IPS DF 19.7 (cell line): ENCODE measurements at places on chromosomes 7 and 10.

DNA sequence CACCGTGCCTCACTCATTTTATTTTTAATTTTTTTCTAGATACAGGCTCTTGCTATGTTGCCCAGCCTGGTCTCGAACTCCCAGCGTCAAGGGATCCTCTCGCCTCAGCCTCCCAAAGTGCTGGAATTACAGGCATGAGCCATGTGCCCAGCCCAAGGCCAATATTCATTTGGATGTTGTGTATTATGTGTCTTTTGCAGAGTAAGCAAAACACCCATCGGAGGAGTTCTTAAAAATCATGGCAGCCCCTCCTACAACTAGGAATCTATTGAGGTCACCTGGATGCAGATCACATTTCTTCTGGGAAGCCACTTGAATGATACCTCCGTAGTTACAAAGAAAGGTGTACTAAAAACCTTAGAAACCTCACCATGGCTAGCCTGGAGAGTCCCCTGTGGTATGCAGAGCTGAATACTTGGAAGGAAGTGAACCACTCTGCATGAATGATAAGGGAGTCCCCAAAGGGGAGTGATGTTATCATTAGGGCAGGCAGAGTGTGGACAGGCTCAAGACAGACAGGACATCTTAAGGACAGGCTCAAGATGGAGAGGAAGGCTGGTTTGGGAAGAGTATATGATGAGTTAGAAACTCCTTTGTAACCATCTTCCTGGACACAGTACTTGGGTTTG lies 185.7 kb downstream of the TAX1BP1 start:
- DNase-seq: no peak

DNA sequence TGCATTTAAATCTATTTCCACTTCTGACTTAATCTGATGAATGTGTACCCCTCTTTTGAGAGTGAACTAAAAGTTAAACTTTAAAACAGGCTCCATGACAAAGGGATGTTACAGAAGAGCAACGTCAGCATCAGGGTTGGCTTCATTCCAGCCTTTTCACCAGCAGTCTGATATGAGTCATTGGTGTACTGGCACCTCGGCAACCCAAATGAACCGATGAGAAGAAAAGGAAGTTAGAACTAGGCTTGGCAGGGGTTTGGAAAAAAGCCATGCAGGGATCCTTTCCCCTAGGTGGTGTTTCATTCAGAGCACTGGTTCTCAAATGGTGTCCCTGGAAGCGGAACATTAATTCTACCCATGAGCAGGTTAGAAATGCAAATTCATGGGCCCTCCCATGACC lies 53.6 kb downstream of the SEC61G start:
- no peak for DNase-seq

- DNase-seq: no peak
These were observed 40.7 kb upstream of the ELN start for GRCh38 chr7:73987298-73987697.

DNA sequence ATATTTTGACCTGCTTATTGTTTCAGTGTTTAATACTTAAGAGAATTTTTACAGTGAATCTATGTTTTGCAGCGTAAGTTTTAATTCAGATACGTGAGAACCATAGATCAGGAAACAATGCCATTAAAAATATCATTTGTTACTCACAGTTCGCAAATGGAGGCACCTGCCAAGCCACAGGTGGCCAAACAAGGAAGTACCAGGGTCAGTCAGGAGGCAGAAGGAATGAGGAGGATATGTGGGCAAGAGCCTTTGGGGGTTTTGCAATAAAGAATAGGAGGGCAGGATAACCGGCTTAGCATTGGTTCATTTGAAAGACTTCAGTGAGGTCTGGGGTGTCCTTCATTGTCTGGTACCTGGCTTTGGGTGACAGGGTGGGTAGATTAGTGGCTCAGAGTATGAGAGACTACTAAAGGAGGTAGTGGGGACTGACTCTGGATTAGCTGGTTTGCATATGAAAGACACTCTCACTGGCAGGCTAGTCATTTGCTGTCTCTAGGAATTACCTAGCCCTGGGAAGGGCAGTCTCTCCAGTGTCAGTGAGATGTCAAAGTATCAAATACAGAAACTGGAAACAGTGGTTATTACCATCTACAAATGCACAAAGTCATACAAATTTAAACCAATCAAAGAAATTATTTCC lies 132.2 kb upstream of the CAV2 start:
- DNase-seq: peak; percentile 40

DNA sequence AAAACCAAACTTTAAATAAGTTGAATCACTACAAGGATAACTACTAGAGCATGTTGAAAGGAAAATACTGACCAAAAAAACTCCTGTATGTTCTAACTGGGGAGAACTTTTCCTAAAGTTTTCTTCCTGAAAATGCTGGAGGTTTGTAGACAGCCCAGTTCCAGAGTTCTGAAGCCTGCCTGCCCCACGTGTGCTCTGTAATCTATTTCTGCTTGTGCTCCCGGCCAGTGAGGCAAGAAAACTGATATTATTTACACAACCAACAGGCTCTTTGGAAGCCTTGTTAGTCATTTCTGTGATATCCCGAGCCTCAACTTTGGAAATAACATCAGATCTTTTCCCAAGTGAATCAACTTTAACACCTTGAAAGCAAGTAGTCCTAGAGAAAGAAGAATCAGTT lies 46.7 kb downstream of the ZFAND4 start:
- no peak for DNase-seq

- DNase-seq: no peak
These were observed 738 bp downstream of the VPS26A start for GRCh38 chr10:69124563-69125268.

DNA sequence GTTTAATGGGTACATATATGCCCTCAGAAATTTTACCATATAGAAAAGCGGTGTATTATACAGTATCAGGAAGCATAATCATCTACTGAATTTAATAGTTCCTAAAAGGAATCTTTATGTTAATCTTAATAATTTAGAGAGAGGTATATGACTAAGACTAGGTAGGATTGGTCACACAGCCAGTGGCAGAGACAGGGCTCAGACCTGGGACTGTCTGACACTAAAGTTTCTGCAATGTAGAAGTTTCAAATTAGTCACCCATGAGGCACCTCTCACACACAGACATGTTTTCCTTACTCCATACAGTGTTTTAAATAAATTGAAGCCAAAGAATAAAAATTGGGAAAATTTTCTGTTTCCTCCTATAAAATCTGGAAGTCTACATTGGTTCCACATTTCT lies 72.8 kb upstream of the ADRA2A start:
- DNase-seq: no peak

- DNase-seq: no peak
These were observed 25.9 kb downstream of the ADCY1 start for GRCh38 chr7:45599851-45600706.

DNA sequence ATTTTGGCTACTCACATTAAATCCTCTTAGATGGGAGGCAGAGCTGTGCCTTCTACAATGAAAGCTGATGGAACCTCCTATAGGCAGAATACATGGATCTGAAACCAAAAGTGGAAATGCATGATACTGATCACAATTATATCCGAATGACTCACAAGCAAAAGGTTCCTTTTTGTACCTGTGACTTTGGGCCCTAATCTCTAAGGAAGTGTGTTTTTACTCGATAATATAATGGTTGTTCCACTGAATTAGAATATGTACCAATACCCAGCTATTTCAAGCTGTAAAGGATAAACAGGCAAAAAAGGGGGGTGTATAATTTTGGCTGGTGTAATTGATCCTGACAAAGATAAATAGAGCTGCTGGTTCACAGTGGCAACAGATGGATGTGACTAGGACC lies 17.6 kb upstream of the LAMB1 start:
- no peak for DNase-seq

- DNase-seq: no peak
These were observed 103.2 kb upstream of the PPIF start for GRCh38 chr10:79244068-79244442.

- DNase-seq: no peak
These were observed 239.0 kb upstream of the PHYHIPL start for GRCh38 chr10:58937423-58937822.

DNA sequence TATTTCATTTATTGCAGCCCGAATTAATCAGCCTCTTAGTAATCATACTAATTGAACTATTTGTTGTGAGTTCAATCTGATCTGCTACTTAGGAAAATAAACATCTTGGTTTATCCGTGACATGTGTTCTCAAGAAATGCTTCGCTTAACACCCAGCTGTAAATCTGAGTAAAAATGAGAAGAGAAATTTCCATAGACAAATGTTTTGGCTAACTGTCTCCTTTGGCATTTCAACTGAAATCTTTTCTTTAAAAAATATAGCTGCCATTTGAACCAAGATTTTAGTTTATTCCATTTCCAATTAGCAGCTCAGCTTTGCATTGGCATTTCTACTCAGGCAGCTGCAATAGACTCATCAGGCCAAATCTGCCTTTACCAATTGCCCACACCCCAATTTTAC lies 180.5 kb upstream of the PTER start:
- no peak for DNase-seq
